ENCODE measurements at places on chromosomes 6 and 20. TPM values are rescaled to one million over a fixed set of nuclear protein-coding genes. Genes with fewer than 3 reads are reported as not detected.
A peak's percentile ranks its signal among the peaks of the same experiment; 100 is the strongest.

The YTHDF1 gene
- 19.9 TPM for total RNA-seq

The SLC4A11 gene
- total RNA-seq = 0.06 TPM

The STMN3 gene
- 5.1 TPM for total RNA-seq

The CSTF1 gene
- total RNA-seq = 16.3 TPM

The CPNE5 gene
- 11.8 TPM for total RNA-seq

The C20orf141 gene
- not detected for total RNA-seq

- H3K4me1 ChIP-seq = peaks cover 3% of the 10 kb centered on the region
- H3K27ac ChIP-seq = no peak overlapping the region
- no peak overlapping the region for H3K4me3 ChIP-seq
- no peaks in the 10 kb centered on the region for H3K36me3 ChIP-seq
These were observed 220.0 kb downstream of the CLIC5 start for GRCh38 chr6:45795678-45796077.

DNA sequence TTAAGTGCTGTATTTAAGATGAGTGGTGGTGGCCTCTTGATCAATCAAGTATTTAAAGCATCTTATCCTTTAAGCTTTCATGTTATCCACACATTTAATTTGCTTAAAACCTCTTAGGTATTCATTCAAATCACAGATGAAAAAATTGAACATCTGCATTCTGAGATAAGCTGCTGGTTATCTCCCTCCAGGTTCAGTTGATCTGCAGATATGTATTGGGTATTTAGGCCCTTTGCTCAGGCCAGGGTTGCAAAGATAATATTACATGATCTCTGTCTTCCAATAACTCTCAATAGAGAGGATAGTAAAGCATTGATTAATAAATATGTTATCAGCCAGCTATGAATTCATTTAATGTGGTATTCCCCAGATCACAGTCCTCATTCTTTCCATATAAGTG is 45.9 kb downstream of the RPS12 start:
- H3K36me3 ChIP-seq = no peaks in the 10 kb centered on the region
- H3K27ac ChIP-seq = no peak overlapping the region
- no peak overlapping the region for H3K4me3 ChIP-seq
- no peak for DNase-seq
- H3K4me1 ChIP-seq = no peaks in the 10 kb centered on the region

DNA sequence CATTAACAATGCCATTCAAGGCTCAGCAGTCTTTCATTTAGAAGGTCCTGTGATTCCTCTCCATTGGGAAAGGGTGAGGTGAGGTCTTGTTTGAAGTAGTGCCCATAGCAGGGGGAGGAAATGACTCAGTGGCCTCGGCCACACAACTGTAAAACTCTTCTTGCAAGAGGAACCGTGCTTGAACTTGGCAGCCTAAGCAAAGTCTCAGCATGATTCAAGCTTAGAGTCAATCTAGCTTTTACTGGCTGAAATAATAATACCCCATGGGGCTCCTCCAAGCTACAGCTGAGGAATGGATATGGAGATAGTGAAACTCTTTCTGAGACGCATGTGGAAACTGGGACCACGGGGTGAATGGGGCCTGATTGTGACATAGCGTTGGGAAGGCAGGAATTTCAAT is 428.2 kb downstream of the BMP2 start:
- DNase-seq = no peak
- no peaks in the 10 kb centered on the region for H3K4me1 ChIP-seq
- H3K27ac ChIP-seq = no peak overlapping the region
- H3K4me3 ChIP-seq = no peak overlapping the region

DNA sequence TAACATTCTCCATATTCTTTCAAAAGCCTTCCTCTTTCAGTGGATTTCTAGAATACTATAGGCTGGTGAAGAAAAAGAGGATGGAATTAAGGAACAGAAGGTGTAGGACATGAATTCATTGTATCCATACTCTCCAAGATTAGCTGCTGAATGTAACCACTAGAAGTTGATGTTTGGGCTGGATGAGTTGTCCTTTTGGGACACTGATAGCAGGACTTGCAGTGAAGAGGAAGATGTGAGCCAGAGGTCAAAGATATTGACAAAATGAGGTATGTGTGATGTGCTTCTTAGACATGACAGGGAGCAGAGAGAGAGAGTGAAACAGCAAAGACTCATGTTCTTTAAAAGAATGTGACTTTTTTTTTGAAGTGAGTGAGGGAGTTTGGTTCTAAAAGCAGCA is 134.3 kb upstream of the MAN1A1 start:
- no peak for DNase-seq
- H3K4me1 ChIP-seq = no peaks in the 10 kb centered on the region
- H3K4me3 ChIP-seq = no peak overlapping the region

DNA sequence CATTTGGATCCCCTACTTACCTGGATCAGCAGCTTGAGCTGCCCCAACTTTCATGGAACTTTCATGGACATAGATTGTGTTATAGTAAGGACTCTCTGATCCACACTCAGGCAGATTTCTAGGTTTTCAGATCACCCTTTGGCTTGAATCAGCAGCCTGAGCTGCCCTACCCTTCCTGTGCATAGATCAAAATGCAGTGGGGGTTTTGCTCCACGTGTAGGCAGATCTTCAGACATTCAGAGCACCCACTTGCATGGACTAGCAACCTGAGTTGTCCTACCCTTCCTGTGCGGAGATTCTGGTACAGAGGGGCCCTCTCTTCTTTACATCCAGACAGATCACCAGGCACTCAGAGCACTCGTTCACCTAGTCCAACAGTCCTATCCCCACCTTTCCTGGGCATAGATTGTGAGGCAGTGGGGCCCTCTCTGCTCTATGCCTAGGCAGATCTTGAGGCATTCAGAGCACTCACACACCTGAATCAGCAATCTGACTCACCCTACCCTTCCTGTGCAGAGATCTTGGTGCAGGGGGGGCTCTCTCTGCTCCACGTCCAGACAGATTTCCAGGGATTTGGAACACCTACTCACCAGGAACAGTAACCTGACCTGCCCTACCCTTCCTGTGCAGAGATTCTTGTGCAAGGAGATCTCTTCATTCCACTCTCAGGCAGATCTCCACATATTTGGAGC is 705.2 kb upstream of the NRSN1 start:
- H3K4me1 ChIP-seq = no peaks in the 10 kb centered on the region
- no peak overlapping the region for H3K4me3 ChIP-seq
- H3K36me3 ChIP-seq = no peaks in the 10 kb centered on the region
- DNase-seq = no peak
- H3K27me3 ChIP-seq = no peaks in the 10 kb centered on the region

DNA sequence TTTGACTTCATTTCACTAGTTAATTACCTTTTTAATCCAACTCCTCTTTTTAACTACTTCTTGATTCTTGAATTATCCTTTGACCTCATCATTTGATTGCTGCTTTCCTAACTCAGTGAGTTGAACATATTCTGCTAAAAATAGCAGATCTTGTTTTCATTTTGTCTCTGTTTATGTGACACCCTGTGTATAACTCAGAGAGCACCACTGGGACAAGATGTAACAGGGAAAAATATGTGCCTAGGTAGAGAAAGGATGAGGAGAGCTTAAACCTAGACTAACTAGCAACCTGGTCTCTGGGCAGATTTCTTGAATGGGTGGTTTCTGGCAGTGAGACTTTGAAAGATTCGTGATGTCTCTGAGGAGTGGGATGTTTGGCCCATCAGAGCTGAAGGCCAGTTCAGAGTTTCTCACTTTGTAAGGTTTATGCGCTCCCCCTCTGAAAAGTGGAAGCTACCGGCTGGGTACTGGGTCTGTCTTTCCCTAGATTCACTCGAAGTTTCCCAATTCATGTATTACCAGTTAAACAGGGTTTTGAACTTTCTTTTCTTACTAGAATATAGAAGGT is 61.8 kb downstream of the TPD52L1 start:
- peaks cover 1% of the 10 kb centered on the region for H3K4me1 ChIP-seq
- DNase-seq = no peak
- H3K27me3 ChIP-seq = no peaks in the 10 kb centered on the region
- H3K36me3 ChIP-seq = no peaks in the 10 kb centered on the region
- no peak overlapping the region for H3K27ac ChIP-seq

DNA sequence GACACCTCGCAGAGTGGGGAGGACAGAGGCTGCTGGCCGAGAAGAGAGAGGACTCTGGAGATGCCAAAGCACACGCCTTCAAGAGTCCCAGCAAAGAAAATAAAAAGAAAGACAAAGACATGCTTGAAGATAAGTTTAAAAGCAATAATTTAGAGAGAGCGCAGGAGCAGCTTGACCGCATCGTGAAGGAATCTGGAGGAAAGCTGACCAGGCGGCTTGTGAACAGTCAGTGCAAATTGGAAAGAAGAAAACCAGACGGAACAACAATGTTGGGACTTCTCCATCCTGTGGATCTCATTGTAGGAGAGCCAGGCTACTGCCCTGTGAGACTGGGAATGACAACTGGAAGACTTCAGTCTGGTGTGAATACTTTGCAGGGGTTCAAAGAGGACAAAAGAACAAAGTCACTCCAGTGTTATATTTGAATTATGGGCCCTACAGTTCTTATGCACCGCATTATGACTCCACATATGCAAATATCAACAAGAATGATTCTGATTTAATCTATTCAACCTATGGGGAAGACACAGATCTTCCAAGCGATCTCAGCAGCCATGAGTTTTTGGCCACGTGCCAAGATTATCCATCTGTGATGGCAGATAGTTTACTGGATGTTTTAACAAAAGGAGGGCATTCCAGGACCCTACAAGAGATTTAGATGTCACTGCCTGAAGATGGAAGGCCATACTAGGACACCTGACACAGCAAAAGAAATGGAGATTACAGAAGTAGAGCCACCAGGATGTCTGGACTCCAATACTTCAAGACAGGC is 52.2 kb downstream of the REV3L start:
- no peak overlapping the region for H3K27ac ChIP-seq
- no peaks in the 10 kb centered on the region for H3K27me3 ChIP-seq

DNA sequence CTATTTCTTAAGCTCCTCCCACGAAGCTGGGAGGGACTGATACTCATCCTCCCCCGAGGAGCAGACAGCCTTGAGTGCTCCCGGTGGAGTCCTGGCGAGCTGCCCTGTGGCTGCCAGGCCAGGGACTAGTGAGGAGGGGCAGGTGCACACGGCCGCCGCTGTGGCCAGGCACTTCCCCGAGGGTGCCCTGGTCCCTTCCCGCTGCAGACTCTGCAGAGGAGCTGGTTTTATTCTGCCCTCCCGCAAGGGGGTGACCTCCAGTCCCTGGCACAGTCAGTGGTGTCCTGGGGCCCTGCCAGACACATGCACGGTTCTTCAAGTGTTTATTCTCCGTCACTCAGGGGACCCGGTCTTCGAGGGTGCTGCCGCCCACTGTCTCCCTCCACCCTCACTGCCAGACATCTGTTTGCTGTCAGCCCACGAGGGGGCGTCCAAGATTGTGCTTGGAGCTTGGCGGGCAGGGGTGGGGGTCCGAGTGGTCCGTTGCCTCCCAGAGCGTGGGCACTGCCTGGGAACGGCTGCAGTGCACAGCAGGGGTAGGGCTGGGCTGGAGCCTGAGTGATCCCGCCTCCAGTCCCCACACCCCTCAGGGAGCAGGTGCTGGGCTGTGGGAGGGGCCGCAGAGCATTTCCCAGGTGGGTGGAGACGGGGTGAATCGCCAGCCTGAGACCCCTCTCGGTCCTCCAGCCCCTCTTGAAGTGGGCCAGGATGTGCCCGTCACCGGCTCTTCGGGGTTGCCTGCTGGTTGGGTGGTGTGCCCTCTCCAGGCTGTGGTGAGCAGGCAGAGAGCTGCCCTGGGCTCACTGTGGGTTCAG is 3.1 kb upstream of the CABLES2 start:
- no peak overlapping the region for H3K4me3 ChIP-seq
- no peaks in the 10 kb centered on the region for H3K36me3 ChIP-seq
- no peak overlapping the region for H3K27ac ChIP-seq
- peak; percentile 25 for DNase-seq
- H3K4me1 ChIP-seq = peaks cover 33% of the 10 kb centered on the region
- no peaks in the 10 kb centered on the region for H3K27me3 ChIP-seq

- peaks cover 24% of the 10 kb centered on the region for H3K4me1 ChIP-seq
- peak overlapping the region; percentile 64 for H3K4me3 ChIP-seq
- peak overlapping the region; percentile 82 for H3K27ac ChIP-seq
These were observed 48.0 kb downstream of the OR2B2 start for GRCh38 chr6:27863962-27864905.

DNA sequence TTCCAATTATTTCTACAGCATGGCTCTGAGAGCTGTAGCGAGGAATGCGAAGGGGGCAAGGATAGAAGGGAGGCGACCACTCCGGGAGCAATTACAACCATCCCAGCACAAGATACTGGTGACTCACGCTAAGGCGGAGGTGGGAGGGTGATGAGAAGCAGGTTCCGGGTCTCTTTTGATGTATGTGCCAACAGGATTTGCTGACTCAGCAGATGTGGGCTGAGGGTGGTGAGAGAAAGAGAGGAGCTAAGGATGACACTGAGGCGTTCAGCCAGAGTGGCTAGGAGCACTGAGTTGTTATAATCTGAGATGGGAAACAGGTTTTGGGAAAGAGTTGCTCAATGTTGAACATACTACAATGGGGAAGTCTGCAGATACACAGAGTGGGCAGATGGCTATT is 9.3 kb upstream of the TXNDC5 start:
- no peaks in the 10 kb centered on the region for H3K36me3 ChIP-seq
- H3K27ac ChIP-seq = no peak overlapping the region
- DNase-seq = no peak
- no peak overlapping the region for H3K4me3 ChIP-seq
- peaks cover 8% of the 10 kb centered on the region for H3K4me1 ChIP-seq
- peaks cover 6% of the 10 kb centered on the region for H3K27me3 ChIP-seq

DNA sequence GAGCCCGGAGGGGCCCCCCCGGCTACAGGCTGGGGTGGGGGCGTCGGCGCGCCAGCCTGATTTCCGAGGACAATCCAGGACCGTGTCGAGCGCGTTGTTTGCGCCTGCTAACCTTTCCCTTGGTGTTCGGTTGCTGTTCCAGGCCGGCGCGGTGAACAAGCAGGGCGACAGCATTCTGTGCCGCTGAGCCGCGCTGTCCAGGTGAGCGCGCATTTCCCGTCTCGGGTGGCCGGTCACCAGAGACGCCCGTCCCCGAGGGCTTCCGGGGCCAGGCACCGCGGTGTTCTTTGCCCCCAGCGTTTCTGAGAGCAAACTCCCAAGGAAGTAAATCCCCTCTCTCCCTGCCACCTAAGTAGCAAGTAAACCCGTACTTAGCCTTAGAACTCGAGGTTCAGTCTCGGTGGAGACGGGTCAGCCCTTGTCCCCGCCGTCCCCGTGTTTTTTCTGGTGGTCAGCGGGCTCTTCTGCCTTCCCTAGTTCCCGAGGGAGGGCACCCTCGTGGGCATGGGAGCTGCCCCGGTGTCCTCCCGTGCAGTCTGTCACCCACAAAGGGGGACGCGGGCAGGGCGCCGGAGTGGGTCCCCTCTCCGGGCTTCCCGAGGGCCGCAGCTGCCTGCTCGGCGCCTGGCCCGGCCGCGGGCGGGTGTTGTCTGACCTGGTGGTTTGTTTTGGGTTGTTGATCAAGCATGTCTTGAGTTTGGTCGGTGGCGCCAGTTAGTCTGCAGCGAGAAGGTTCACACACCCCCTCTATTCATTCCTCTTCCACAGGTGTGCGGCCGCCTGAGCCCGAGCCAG is 1.5 kb downstream of the ID4 start:
- no peaks in the 10 kb centered on the region for H3K36me3 ChIP-seq
- H3K27ac ChIP-seq = peak overlapping the region; percentile 74
- peaks cover 30% of the 10 kb centered on the region for H3K27me3 ChIP-seq
- peak overlapping the region; percentile 68 for H3K4me3 ChIP-seq

All from heart right ventricle (tissue), 16 donors.